ENCODE measurements at places on chromosomes 7 and 10. TPM values are rescaled to one million over a fixed set of nuclear protein-coding genes. Genes with fewer than 3 reads are reported as not detected.

DNA sequence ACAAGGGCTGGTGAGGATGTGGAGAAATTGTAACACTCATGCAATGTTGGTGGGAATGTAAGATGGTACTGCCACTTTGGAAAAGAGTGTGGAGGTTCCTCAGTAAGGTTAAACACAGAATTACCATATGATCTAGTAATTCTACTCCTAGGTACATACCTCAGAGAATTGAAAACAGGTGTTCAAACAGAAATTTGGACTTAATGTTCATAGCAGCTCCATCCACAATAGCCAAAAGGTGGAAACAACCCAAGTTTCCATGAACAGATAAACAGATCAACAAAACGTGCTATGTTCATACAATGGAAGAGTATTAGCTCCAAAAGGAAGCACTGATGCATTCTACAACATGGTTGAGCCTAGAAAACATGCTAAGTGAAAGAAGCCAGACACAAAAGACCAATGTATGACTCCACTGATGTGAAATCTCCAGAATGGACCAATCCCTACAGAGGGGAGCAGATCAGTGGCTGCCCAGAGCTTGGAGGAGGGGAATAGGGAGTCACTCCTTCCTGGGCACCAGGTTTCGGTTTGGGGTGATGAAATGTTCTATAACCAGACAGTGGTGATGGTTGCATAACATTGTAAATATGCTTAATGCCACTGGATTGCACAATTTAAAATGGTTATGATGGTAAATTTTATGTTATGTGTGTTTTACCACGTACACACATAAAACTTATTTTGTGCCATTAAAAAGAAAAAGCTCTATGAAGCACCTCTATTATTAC is 5.7 kb upstream of the WDR86 start:
- no peak overlapping the region for H3K4me3 ChIP-seq
- H3K27me3 ChIP-seq, result peaks cover 65% of the 10 kb centered on the region

DNA sequence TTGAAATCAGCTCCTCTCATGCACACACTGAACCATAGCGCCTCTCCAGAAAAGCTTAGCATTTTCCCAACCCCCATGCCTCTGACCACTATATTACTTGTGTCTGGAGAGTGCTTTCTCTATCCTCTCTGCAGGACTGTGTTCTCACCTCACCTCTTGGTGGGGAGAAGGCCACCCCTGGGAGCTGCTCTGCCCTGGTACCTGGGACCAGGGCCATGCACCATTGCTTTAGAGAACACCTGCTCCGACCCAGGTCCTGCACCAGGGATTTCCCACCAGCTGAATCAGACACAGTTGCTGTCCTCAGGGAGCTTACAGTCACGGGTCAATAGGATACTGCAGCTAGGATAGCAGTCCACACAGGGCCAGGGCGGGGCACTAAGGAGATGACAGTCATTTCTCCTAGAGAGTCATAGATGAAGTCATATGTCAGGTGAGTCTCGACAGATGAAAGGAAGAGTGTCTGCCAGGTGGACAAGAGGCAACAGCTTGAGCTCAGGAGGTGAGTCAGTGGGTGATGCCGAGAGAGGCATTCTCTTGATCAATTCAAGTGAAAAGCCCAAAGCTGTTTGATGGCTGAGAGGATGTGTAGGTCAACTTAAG is 619 bp upstream of the LMTK2 start:
- no peaks in the 10 kb centered on the region for H3K27me3 ChIP-seq
- no peak overlapping the region for H3K4me3 ChIP-seq
- no peak overlapping the region for H3K27ac ChIP-seq
- H3K4me1 ChIP-seq, result peaks cover 46% of the 10 kb centered on the region
- H3K36me3 ChIP-seq, result no peaks in the 10 kb centered on the region
- DNase-seq, result no peak

DNA sequence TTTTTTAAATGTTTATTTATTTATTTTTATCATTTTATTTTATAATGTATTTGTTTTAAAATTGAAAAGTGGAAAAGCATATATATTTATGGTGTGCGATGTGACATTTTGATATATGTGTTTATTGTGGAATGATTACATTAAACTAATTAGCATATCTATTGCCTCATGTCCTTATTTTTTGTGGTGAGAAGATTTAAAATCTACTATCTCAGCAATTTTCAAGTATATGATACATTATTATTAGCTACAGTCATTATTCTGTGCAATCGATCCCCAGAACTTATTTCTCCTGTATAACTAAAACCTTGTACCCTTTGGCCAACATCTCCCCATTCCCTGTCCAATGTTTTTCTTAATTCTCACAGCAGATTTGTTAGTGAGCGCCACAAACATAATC is 115.6 kb upstream of the SHH start:
- no peaks in the 10 kb centered on the region for H3K36me3 ChIP-seq
- H3K4me1 ChIP-seq, result no peaks in the 10 kb centered on the region
- no peak overlapping the region for H3K4me3 ChIP-seq
- no peak overlapping the region for H3K27ac ChIP-seq
- DNase-seq, result no peak

Gene AKR1E2
- 5.9 TPM for total RNA-seq

GRCh38 chr10:6542999-6543430 is 37.1 kb downstream of the PRKCQ start:
- no peak for DNase-seq
- peaks cover 62% of the 10 kb centered on the region for H3K27me3 ChIP-seq
- no peak overlapping the region for H3K27ac ChIP-seq
- H3K4me1 ChIP-seq, result no peaks in the 10 kb centered on the region
- no peak overlapping the region for H3K4me3 ChIP-seq

- H3K27me3 ChIP-seq, result no peaks in the 10 kb centered on the region
- H3K36me3 ChIP-seq, result no peaks in the 10 kb centered on the region
- no peak for DNase-seq
Measured at GRCh38 chr10:60494774-60495173, 105.1 kb upstream of the ANK3 start.

DNA sequence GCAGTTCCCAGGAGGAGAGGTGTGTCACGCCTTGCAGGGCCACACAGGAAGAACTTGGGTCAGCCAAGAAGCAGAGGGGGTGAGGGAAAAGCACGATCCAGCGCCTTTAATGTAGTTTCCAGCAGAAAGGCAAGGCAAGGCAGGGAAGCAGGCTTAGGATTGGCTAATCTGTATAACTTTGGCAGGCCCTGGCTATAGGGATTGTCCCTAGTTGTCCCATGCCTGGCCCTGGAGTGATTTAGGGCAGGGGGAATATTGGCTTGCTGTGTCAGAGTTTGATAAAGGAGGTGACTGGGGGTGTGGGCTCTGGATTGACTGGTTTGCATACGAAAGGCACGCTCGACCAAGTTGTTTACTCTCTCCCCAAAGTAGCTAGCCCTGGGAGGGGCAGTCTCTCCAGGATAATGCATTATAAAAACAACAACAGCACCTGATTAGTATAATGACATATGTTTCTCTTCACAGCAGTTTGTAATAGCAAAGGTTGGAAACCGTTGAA is 44.5 kb downstream of the RBM28 start:
- no peaks in the 10 kb centered on the region for H3K27me3 ChIP-seq
- H3K4me1 ChIP-seq, result peaks cover 12% of the 10 kb centered on the region
- peaks cover 12% of the 10 kb centered on the region for H3K36me3 ChIP-seq
- no peak overlapping the region for H3K4me3 ChIP-seq

Gene LRIT1
- total RNA-seq, result not detected

Gene SLC13A1
- total RNA-seq, result not detected

Gene NUTM2B
- 0.52 TPM for total RNA-seq

DNA sequence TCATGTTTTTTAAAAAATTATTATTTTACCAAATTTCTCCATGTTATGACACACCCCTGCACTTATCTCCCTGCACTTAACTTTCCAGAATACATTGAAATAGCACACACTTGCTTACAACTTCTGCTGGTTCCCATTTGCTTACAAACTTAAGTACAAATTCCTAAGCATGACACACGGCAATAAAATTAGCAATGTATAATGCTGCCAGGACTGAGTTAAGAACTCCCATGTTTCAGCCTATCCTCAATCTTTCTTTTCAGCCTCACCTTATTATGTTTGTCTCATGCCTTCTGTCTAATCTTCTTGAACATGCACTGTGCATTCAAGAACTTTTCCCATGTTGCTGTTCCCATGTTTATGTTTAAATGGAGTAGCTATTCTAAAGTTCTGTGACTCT is 40.8 kb downstream of the PRPS1L1 start:
- H3K27ac ChIP-seq, result peak overlapping the region; percentile 57
- H3K27me3 ChIP-seq, result no peaks in the 10 kb centered on the region
- H3K4me3 ChIP-seq, result no peak overlapping the region
- no peak for DNase-seq
- no peaks in the 10 kb centered on the region for H3K36me3 ChIP-seq

DNA sequence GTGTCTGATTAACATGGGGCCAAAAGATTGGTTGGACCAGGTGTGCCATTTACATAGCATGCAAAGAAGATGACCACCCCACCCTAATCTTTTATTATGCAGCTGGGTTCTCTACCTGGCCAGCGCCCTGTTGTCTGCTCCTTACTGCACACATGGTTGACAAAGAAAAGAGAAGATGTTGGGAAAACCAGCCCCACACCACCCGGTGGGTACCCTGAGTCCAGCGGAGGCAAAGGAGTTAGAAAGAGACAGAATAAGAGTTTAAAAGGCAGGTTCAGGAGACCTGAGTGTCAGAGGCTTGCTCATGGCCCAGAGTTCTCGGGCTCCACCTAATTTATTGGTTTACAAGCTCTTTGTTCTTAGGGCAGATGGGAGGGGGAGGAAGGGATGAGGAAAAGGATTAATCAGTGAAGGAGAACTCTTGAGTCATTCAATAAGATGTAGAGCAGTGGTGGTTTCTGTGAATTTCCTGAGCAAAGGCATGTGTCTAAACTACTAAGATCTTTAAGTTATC is 24.1 kb upstream of the ABCA13 start:
- H3K4me3 ChIP-seq, result no peak overlapping the region
- no peak overlapping the region for H3K27ac ChIP-seq
- peaks cover 33% of the 10 kb centered on the region for H3K27me3 ChIP-seq

- H3K4me3 ChIP-seq, result no peak overlapping the region
- peak overlapping the region; percentile 76 for H3K27ac ChIP-seq
- DNase-seq, result no peak
- H3K36me3 ChIP-seq, result no peaks in the 10 kb centered on the region
Measured at GRCh38 chr10:127833804-127834203, 58.9 kb downstream of the CLRN3 start.

- H3K27me3 ChIP-seq, result no peaks in the 10 kb centered on the region
- H3K36me3 ChIP-seq, result peaks cover 18% of the 10 kb centered on the region
- H3K4me1 ChIP-seq, result peaks cover 46% of the 10 kb centered on the region
- peak overlapping the region; percentile 29 for H3K4me3 ChIP-seq
- H3K27ac ChIP-seq, result peak overlapping the region; percentile 97
- no peak for DNase-seq
Measured at GRCh38 chr7:99372275-99373090, 2.0 kb upstream of the ARPC1B start.

DNA sequence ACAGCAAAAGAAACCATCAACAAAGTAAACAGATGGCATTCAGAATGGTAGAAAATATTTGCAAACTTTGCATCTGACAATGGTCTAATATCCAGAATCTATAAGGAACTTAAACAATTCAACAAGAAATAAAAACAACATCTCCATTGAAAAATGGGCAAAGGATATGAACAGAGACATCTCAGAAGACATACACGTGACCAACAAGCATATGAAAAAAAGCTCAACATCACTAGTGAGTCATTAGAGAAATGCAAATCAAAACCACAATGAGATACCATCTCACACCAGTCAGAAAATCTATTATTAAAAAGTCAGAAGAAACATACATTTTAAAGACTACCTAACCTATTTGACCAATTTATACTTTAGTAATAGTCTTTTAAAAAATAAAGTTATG is 571.3 kb upstream of the NRG3 start:
- H3K4me1 ChIP-seq, result no peaks in the 10 kb centered on the region
- no peak overlapping the region for H3K4me3 ChIP-seq
- no peaks in the 10 kb centered on the region for H3K36me3 ChIP-seq
- no peak overlapping the region for H3K27ac ChIP-seq

Gene VSTM4
- 21.1 TPM for total RNA-seq

Gene HOXA9
- not detected for total RNA-seq

DNA sequence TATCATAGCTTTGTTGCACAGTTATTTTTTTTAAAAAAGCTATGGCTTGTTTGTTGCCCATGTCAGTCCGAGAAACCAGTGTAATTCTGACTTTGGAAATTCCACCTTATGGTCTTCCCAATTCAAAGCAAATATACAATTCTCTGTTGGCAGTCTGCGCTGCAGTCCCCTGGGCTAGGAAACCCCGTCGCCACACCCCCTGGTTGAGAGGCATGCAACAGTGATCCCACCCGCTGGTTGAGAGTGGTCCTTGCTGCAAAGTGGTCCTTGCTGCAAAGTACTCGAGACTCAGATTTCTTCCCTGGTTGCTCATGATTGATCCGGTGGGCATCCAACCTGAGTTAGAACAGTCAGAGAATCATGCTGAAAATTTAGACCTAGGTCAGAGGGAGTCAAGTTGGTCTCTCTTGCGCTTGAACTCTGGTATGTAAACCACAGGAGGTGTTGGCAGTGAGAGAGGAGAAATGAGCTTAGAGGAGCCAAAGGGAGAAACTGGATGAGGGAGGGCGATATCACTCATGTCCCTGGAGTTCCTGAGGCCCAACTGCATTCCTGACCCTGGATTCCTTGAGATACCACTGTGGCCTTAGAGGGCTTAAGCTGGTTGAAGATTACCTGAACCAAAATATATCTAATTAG is 45.0 kb upstream of the STK17A start:
- DNase-seq, result no peak
- H3K4me3 ChIP-seq, result no peak overlapping the region
- H3K27ac ChIP-seq, result peak overlapping the region; percentile 27
- H3K36me3 ChIP-seq, result no peaks in the 10 kb centered on the region
- peaks cover 11% of the 10 kb centered on the region for H3K4me1 ChIP-seq

Gene SEMA3E
- total RNA-seq, result 0.27 TPM

- H3K4me1 ChIP-seq, result peaks cover 28% of the 10 kb centered on the region
- no peaks in the 10 kb centered on the region for H3K36me3 ChIP-seq
Measured at GRCh38 chr7:158959954-158960353, 103.6 kb downstream of the DYNC2I1 start.

- H3K4me3 ChIP-seq, result peak overlapping the region; percentile 73
- peaks cover 23% of the 10 kb centered on the region for H3K36me3 ChIP-seq
- H3K4me1 ChIP-seq, result peaks cover 81% of the 10 kb centered on the region
- peaks cover 74% of the 10 kb centered on the region for H3K27me3 ChIP-seq
Measured at GRCh38 chr7:35249537-35249907, 4.4 kb downstream of the TBX20 start.

Gene OR9A2
- total RNA-seq, result not detected

Gene GPNMB
- 288 TPM for total RNA-seq

DNA sequence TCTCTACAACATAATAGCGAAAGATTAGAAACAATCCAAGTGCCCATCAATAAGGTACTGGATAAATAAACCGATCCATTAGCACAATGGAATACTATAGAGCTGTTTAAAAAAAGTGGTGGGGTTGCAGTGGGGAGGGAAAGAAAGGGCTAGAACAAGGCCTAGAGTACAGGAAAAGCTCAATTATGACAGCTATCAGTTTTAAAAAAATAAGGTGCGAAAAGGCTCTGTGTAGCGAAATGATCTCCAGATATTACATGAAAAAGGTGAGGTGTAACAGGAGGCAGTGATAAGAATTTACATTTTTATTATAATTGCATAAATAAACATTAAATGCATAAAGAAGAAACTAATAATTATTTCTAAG is 30.8 kb downstream of the CYTH3 start:
- no peak overlapping the region for H3K27ac ChIP-seq
- no peak for DNase-seq
- H3K27me3 ChIP-seq, result no peaks in the 10 kb centered on the region
- no peaks in the 10 kb centered on the region for H3K36me3 ChIP-seq
- H3K4me3 ChIP-seq, result no peak overlapping the region

- H3K27me3 ChIP-seq, result no peaks in the 10 kb centered on the region
- no peak for DNase-seq
- no peak overlapping the region for H3K27ac ChIP-seq
- H3K4me1 ChIP-seq, result no peaks in the 10 kb centered on the region
- H3K36me3 ChIP-seq, result no peaks in the 10 kb centered on the region
Measured at GRCh38 chr10:112271982-112272381, 11.2 kb upstream of the TECTB start.

Gene ATP6V0A4
- not detected for total RNA-seq

Data from left ventricle myocardium inferior (tissue), 1 donor.